Psoas muscle (tissue), 8 donors: ENCODE measurements at places on chromosomes 16 and 17. TPM values are rescaled to one million over a fixed set of nuclear protein-coding genes. Genes with fewer than 3 reads are reported as not detected.

The TERB1 gene
- 0.26 TPM for total RNA-seq

The RND2 gene
- total RNA-seq: 0.15 TPM

The CLEC10A gene
- total RNA-seq: 1.9 TPM

The SPIRE2 gene
- not detected for total RNA-seq

The ZFP3 gene
- 8.3 TPM for total RNA-seq

The PRSS33 gene
- not detected for total RNA-seq

The BLTP2 gene
- 95.9 TPM for total RNA-seq

The DRC3 gene
- 1.8 TPM for total RNA-seq

The HIC1 gene
- total RNA-seq: 9.2 TPM

The KCNJ18 gene
- not detected for total RNA-seq

The MYCBPAP gene
- 0.52 TPM for total RNA-seq

The RAMP2 gene
- 9.2 TPM for total RNA-seq

The USP7 gene
- 87.5 TPM for total RNA-seq

The TMEM204 gene
- 11.3 TPM for total RNA-seq

The SLC52A1 gene
- not detected for total RNA-seq

The C16orf96 gene
- total RNA-seq: 0.32 TPM

The KRTAP16-1 gene
- total RNA-seq: not detected

The SNAI3 gene
- total RNA-seq: 4.2 TPM

The MYH2 gene
- 20,190 TPM for total RNA-seq

The WFIKKN1 gene
- total RNA-seq: 2.0 TPM
